Fibroblast of skin of back (primary cell): ENCODE measurements at places on chromosomes 5 and 9.
A peak's percentile ranks its signal among the peaks of the same experiment; 100 is the strongest.

- no peak for DNase-seq
These were observed 19.2 kb downstream of the NKD2 start for GRCh38 chr5:1027631-1028441.

GRCh38 chr5:39622281-39622680 lies 197.5 kb upstream of the DAB2 start:
- no peak for DNase-seq

- peak; percentile 9 for DNase-seq
These were observed 154.4 kb upstream of the ERCC6L2 start for GRCh38 chr9:95721061-95721531.

GRCh38 chr9:91647371-91647770 lies 223.7 kb upstream of the NFIL3 start:
- no peak for DNase-seq

DNA sequence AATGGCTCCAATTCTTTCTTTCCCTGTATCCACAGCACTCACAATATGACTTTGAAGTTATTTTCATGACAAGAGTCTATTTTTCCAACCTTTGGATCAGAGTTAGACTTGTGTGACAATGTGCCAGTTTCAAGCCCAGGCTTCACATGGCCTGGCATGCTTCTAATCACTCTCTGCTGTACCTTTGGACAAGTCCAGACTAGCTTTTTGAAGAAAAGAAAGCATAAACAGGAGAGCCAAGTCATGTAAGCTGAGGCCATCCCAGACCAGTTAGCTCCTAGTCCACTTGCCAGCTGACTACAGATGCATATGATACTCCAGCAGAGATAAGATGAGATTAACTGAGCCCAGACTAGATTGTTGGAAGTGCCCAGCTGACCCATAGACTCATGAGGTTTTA lies 513.6 kb upstream of the C9orf72 start:
- no peak for DNase-seq

DNA sequence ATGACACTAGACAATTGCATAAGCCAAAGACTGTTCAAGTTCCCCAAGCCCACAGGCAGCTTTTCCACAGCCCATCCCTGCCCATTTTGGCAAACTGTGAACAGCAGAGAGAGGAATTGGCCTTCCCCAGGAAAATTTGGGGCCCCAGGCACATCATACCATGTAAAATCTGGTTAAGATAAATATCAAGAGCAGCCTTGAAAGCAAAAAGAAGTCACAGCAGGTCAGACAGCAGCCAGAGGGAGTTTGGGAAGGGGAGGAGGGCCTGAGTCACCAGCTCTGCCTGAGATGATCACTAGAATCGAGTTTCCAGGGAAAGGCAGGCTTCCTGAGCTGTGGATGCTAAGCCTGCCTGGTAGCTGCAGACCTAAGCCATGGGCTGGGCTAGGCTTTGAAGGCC lies 179.2 kb downstream of the RFK start:
- peak; percentile 87 for DNase-seq
